ENCODE measurements at places on chromosomes 6 and 20.

GRCh38 chr6:117306227-117306790, 41.0 kb downstream of the VGLL2 start:
- DNase-seq = no peak

DNA sequence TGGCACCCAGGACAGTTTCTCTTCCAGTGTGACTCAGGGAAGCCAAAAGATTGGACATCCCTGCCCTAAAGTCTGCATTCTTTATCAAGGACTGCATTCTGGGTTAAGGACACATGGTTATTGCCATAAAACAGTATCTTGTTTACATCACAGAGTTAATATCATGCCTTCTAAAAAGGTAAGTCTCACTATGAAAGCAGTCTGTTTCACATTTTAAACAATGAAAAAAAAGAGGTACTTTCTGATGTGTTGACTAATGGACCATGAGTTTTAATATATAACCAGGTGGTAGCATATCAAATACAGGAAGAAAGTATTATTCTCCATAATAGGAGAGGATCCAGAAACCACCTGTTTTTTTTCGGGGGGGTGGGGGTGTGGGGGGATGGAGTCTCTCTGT, 93.7 kb downstream of the TIAM2 start:
- no peak for DNase-seq

- no peak for DNase-seq
These were observed 77.6 kb downstream of the BFSP1 start for GRCh38 chr20:17453592-17453991.

DNA sequence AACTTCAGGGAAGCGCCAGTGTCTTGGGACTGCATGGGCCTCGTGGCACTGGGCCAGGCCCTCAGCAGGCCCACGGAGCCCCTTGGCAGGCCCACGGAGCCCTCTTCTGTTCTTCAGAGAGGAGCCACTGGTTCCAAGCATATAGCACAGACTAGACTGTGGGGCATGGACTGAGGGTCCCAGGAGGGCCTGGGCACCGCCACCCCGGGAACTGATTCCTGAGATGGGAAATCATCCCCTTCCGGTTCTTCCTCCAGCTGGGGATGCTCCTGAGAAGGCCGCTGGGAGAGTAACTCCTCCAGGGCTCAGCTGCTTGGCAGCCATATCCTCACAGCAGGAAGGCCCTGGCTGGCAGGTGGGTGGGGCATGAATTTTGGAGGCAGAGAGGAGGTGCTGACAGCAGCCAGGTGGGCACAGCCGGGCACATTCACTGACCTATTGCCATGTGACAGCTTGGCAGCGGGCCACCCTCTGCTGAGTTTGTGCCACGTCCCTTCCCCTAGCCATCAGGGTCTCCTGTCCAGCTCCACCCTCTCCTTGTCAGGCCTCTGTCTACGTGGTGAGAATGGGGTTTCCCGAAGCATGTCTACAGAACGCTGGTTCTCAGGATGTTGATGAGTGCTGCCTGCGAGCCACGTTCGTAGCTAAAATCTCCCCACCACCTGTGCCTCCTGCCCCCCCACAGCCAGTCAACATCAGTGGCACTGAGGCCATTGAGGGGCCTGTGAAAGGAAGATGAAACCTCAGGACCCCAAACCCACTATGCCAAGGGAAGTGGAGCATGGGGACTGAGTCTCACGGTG, 152.1 kb downstream of the TAF4 start:
- no peak for DNase-seq

DNA sequence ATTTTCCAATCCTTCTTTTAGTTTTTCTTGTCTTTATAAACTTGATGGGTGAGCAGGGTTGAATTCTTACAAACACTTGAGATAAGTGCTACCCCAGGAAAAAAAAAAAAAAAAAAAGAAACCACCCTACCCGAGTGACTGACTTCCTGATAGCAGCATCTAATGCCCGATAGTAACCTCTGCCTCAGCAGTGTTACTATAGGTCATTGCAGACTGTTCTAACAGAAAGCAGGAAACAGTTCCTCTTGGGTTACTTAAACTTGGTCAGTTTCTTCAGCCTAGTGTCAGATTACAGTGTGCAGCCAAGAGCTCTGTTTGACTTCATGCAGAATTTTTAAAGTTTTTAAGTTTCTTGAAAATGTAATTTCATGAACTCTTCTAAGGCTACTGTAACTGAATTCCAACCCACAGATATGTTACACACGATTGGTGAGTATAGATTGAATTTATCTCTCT, 2.1 kb downstream of the MYLIP start:
- peak; percentile 66 for DNase-seq

- DNase-seq = no peak
These were observed 6.3 kb upstream of the SIRPA start for GRCh38 chr20:1888796-1889463.

GRCh38 chr6:27517928-27518787, 45.3 kb upstream of the ZNF184 start:
- peak; percentile 34 for DNase-seq

GRCh38 chr20:58682656-58683531, 9.7 kb upstream of the NPEPL1 start:
- no peak for DNase-seq

DNA sequence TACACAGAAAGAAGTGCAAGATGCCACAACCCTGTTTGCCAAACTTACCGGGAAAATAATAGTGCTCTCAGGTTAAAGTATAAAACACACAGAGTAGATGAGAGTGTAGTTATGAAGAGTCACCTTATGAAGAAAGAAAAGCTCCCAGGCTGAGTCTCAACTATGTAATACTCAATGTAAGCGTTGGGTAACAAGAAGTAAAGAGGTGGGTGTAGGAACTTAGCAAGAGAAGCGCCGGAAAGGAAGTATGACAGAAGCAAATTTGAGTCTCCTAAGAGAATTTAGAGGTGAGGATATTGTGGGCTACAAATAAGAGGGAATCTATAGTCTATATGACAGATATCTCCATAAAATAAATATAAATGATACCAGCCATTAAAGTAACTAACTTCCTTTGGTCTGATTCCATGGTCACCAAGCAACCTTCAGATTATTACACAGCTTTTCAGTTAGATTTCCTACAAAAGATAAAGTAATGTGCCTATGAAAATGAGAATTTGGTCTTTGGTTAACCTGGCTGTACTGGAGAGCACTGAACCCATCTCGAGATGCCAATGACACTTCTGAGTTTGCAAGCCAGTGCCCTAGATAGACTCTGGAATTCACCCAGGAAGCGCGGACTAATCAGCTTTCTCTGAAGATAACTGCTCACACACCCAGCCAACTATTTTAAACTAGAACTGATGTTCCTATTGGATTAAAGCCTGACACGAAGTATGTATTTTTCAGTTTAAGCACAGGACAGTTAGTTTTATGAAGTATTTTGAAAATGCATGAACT, 1.8 kb downstream of the TUBE1 start:
- DNase-seq = no peak

GRCh38 chr6:7993952-7994351, 70.2 kb downstream of the BLOC1S5 start:
- DNase-seq = no peak

DNA sequence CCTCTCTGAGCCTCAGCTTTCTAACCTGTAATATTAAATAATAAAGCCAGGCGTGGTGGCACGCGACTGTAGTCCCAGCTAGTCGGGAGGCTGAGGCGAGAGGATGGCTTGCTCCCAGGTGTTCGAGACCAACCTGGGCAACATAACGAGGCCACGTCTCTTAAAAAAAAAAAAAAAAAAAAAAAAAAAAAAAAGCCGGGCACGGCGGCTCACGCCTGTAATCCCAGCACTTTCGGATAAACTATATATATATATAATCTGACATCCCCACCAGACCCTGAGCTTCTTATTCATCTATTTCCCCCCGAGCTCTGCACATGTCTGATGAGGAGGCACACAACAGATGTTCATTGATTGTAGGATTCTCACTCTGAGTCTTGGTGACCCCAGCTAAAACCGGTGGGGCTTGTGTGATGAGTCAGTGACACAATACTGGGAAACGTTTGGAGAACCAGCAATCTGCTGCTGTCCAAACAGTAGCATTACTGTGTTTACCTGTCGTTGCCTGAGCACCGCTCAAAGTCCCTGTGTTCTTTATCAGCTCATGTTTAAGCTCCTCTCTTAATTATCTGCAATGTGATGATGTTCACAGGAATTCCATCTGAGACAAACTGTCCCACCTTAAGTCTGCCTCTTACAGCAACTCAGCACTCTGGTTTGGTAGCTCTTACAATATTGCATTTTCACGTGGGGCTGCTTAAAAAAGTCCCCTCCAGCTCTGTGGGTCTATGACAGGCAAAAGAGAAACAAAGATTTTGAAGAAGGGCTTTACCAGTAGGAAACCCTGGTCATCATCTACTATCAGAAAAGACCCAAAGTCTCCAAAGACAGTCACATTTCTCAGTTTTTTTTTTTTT, 1.0 kb upstream of the SPATA2 start:
- peak; percentile 58 for DNase-seq

- no peak for DNase-seq
These were observed 642 bp downstream of the EEF1A2 start for GRCh38 chr20:63497946-63498935.

- no peak for DNase-seq
These were observed 34.5 kb downstream of the TXLNB start for GRCh38 chr6:139257291-139257690.

DNA sequence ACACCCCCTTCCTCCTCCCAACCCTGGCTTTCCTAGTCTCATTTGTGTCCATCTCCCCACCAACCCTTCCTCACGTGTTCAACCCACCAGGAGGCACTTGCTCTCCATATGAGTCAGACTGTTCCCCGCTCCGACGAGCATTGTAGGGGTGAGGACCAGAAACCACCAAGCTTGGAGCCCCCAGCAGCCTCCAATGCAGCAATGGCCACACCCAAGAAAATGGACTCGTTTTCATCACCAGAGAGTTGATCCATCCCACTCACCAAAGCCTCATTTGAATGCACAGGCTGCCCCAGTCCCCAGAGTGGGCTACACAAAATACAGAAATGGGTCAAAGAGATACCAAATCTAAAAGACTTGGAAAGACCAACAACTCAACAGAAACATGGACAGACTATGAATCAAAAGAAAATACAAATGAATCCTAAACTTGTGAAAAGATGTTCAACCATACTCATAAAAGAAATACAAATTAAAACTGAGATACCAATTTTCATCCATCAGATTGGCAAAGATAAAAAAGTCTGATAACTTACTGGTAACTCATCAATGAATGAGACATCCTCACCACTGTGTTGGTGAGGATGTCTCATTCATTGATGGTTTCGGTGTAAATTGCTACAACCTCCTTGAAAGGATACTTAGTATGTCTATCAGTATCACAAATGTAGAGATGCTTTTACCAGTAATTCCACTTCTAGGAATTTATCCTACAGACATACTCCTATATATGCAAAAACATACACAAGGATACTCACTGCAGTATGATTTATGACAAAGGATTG, 68.1 kb downstream of the TRERF1 start:
- DNase-seq = no peak

DNA sequence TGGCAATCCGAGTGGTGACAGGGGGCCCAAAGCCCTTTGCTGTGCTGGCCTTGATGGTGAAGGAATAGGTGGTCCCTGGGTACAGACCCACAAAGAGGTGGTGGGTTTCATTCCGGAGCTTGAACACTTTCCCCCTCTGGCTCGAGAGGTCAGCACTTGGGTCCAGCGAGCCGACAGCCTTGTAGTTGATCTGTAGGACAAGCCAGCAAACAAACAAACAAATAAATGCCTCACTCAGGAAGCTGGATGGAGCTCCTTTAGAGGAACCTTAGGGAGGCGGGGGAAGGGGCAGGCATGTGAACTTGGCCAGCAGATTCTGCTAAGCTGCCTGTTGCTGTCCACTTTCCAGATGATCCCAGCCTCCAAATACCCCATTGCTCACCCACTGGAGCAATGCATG, 733.9 kb upstream of the CHD6 start:
- DNase-seq = no peak
